ENCODE measurements at places on chromosomes 2 and 18. TPM values are rescaled to one million over a fixed set of nuclear protein-coding genes. Genes with fewer than 3 reads are reported as not detected.

Gene C2orf76
- 10.8 TPM for total RNA-seq

Gene CYP27C1
- 4.2 TPM for total RNA-seq

Gene B3GNT7
- 2.8 TPM for total RNA-seq

Gene USP37
- 4.8 TPM for total RNA-seq

Gene CYTIP
- not detected for total RNA-seq

Gene PPP1R1C
- total RNA-seq, result 0.90 TPM

Gene PAPOLG
- total RNA-seq, result 10.2 TPM

Gene STARD6
- total RNA-seq, result not detected

Gene TMEM247
- not detected for total RNA-seq

Gene KCNS3
- total RNA-seq, result 1.1 TPM

Gene TUBA4B
- total RNA-seq, result 0.33 TPM

Gene SNRNP200
- total RNA-seq, result 133 TPM

Gene DPYSL5
- 7.5 TPM for total RNA-seq

Gene GAL3ST2
- 0.33 TPM for total RNA-seq

Gene DPP4
- total RNA-seq, result 0.79 TPM

Gene POTEC
- total RNA-seq, result not detected

Gene INHBB
- total RNA-seq, result 25.0 TPM

Gene TMEM182
- total RNA-seq, result 3.6 TPM

Gene IL1RL2
- not detected for total RNA-seq

Gene CXCR4
- 0.85 TPM for total RNA-seq

Gene EPC2
- total RNA-seq, result 10.3 TPM

Gene SERPINB12
- total RNA-seq, result not detected

Gene RAD51AP2
- total RNA-seq, result not detected

Gene PRSS56
- 0.20 TPM for total RNA-seq

Gene MARCO
- not detected for total RNA-seq

Gene PRLH
- total RNA-seq, result not detected

Gene IMMT
- 103 TPM for total RNA-seq

Gene FZD7
- total RNA-seq, result 7.3 TPM

Gene POU3F3
- total RNA-seq, result 0.06 TPM

Gene MYO3B
- total RNA-seq, result not detected

Gene RGPD4
- total RNA-seq, result 0.11 TPM

Gene GCKR
- total RNA-seq, result 0.41 TPM

Gene AKAIN1
- total RNA-seq, result not detected

Gene LMAN1
- 34.7 TPM for total RNA-seq

Gene NMS
- not detected for total RNA-seq

Gene STAT4
- 4.3 TPM for total RNA-seq

Gene BCL2L11
- 7.5 TPM for total RNA-seq

All from A549 treated with ZK216348 at 1 μM for 4 hours (cell line).